ENCODE measurements at places on chromosomes 5 and 9.
A peak's percentile ranks its signal among the peaks of the same experiment; 100 is the strongest.

DNA sequence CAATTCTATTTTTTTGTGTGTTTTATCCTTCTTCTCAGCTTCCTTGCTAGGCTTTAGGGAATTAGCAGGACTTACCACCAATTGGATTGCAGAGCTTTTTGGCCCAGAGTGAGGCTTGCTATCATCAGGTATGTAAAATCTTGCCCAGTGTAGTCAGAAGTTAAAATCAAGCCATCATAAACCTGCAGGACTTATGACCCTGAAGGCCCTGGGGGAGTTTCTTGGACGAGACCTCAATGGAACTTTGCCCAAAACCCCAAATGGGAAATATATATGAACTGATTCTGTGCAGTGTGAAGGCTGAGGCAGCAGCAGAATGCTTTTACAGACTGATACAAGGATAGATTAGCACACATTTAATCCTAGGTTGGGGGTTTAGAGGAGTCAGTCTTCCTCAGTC, 287.0 kb downstream of the SH3GL2 start:
- DNase-seq, result no peak

GRCh38 chr5:56520986-56521730, 288.0 kb upstream of the ANKRD55 start:
- DNase-seq, result no peak

GRCh38 chr9:5950261-5950660, 59.6 kb downstream of the MLANA start:
- DNase-seq, result no peak

DNA sequence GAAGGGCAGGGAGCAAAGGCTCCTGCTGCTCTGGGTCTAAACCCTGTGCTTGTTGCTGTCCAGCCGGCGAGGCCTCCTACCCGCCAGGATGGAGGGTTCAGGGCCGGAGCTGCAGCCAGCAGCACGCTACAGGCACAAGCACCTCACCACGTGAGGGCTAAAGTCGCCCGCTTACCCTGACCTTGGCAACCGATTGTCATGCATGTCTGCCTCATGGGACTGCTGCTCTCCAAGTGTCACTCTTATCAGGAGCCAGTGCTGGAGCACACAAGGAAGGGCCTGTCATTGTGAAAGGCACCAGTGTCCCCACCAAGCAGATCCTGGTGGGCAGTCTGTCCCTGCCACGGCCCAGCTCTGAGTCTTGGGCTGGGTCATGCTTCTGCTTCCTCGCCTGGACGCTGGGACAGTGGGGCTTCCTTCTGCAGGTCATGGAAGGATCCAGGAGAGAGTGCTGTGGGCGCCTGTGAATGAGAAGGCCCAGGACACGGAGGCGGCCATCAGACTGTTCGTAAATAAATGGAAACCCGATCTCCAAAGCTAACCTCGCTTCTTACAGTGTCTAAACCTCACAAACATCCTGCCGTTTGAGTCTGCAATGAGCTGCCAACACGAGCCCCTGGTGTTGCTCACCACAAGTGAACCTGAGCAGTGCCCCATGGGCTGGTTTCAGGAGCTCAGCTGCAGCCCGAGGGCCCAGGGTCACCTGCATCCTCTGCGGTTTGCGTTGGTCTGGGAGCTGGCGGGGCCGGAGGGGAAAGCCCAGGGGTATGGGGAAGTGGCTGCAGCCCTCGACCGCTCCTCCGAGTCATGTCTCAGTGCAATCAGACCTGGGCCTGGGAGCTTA, 58.2 kb upstream of the RXRA start:
- no peak for DNase-seq

GRCh38 chr9:133727876-133728441, 10.2 kb downstream of the SARDH start:
- no peak for DNase-seq

- DNase-seq, result peak; percentile 27
Observed at GRCh38 chr5:78508186-78508765, 140.3 kb downstream of the LHFPL2 start.

- DNase-seq, result no peak
Observed at GRCh38 chr5:92514896-92515295, 1066.1 kb downstream of the NR2F1-AS1 start.

DNA sequence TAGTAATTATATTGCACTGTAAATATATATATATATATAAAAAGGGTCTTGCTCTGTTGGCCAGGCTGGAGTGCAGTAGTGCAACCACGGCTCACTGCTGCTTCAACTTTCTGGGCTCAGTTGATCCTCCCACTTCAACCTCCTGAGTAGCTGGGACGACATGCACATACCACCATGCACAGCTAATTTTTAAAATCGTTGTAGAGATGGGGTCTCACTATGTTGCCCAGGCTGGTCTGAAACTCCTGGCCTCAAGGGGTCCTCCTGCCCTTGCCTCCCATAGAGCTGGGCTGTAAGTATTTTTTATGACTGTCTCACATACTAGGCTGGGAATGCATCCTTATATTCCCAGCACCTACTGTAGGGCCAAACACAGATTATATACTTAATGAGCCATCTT, 11.9 kb downstream of the PSMD5 start:
- DNase-seq, result no peak

- no peak for DNase-seq
Observed at GRCh38 chr5:131246504-131246903, 17.3 kb upstream of the CDC42SE2 start.

- no peak for DNase-seq
Observed at GRCh38 chr5:16529306-16529705, 63.7 kb upstream of the ZNF622 start.

GRCh38 chr5:2453781-2454180, 297.7 kb downstream of the IRX2 start:
- no peak for DNase-seq

DNA sequence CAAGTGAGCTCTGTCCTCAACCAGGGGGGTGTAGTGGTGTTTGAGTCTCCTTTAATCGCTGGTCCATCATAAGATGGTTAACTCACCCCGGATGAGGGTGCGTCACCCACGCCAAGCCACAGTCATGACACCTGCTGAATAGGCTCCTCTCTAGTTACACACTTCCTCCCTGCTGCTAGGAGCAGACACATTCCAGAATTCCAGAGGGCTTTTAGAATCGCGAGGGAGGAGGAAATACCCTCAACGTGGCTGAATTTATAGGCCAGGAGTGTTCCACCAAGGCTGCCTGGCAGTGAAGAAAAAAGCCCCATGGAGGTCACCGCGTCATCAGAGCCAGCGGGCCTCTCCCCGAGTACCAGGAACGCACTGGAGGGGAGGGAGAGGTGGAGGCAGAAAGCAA, 5.1 kb downstream of the GLRX start:
- DNase-seq, result peak; percentile 88

DNA sequence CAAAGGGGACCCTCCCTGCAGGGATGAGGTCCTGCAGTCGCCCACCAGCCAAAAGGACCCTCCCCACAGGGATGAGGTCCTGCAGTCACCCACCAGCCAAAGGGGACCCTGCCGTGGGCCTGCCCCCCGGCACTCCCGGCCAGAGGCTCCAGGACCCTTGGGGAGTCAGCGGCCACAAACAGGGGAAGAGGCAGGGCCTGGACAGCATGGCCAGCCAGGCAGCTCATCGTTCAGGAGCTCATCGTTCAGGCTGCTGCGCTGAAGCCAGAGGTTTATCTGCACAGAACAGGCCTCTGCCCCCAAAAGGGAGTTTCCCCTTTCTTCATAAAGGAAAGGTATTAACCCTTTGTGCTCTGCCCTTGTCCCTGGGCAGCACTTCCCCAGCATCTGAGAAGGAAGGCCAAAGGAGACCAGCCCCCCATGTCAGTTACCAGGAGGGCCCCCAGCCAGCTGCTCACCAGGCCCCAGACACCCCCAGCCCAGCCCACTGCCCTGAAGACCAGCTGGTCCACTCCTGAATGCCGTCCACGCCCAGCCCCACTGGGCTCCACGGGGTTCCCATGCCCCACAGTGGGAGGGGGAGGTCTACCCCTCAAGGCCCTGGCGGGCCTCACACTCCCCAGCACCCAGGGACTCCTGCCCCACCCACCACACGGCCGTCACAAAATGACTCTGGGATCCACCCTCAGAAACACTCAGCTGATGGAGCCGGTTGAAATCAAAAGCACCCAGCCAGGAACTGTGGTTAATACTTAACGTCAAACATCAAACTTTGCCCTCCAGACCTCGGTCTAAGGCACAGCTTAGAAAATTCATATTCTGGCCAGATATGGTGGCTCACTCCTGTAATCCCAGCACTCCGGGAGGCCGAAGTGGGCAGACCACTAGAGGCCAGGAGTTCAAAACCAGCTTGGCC, 6.3 kb downstream of the SLC12A7 start:
- no peak for DNase-seq

GRCh38 chr5:139271201-139272027, 22.1 kb upstream of the MATR3 start:
- DNase-seq, result no peak

DNA sequence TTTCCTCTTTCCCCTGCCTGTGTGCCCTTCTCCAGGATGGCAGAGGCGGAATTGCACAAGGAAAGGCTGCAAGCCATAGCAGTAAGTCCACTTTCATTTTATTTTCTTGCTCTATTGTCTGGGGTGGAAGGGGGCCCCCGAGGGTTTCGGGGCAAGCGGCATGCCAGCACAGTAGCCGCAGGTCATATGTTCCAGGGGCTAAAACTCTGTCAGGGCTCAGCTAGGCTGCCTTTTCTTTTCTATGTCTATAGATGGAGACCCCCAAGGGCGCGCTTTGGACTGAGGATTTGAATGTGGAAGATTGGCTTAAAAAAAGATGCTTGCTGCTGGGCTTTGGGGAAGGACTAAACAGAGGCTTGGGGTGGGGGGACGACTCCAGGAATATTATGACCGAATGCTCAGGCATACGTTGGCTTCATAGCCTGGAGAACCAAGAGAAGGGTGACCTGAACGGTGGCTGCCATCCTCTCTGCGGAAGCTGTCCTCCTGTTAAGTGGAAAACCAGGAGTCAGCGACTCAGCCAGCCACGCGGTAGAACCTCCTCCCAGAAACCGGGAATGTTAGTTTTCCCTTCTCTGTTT, 545 bp downstream of the PALM2AKAP2 start:
- peak; percentile 14 for DNase-seq

- no peak for DNase-seq
Observed at GRCh38 chr9:91857291-91858212, 92.5 kb downstream of the ROR2 start.

- no peak for DNase-seq
Observed at GRCh38 chr5:118768607-118769175, 219.7 kb downstream of the DTWD2 start.

DNA sequence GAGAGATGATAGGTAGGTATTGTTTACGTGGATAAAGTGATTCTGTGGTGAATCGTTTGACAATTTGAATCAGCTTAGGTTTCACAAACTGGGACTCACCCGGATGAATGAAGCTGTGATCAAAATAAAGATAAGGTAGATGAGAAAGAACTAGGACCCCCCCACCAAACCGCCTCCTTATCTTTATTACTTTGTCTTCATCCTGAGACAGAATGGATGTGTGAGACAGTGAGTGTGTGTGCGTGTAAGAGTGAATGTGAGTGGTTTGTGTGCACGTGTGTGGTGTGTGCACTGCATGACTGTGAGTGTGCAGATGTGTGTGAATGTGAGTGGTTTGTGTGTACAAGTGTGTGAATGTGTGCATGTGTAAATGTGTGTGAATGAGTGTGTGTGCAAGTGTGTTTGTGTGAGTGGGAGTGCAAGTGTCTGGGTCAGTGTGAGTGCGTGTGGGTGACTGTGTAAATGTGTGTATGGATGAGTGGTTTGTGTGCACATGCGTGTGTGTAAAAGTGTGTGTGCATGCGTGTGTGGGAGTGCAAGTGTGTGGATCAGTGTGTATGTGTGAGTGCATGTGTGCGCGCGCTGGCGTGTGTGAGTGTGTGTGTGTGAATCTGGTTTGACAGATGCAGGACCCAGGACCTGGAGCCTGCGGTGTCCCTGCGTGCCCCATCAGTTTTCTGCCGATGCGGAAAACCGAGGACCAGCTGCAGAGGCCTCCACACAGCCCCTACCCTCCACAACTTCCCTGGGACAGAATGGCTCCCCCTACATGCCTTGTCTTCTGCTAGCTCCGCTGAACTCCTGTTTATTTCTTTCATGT, 11.4 kb upstream of the ENG start:
- DNase-seq, result no peak

DNA sequence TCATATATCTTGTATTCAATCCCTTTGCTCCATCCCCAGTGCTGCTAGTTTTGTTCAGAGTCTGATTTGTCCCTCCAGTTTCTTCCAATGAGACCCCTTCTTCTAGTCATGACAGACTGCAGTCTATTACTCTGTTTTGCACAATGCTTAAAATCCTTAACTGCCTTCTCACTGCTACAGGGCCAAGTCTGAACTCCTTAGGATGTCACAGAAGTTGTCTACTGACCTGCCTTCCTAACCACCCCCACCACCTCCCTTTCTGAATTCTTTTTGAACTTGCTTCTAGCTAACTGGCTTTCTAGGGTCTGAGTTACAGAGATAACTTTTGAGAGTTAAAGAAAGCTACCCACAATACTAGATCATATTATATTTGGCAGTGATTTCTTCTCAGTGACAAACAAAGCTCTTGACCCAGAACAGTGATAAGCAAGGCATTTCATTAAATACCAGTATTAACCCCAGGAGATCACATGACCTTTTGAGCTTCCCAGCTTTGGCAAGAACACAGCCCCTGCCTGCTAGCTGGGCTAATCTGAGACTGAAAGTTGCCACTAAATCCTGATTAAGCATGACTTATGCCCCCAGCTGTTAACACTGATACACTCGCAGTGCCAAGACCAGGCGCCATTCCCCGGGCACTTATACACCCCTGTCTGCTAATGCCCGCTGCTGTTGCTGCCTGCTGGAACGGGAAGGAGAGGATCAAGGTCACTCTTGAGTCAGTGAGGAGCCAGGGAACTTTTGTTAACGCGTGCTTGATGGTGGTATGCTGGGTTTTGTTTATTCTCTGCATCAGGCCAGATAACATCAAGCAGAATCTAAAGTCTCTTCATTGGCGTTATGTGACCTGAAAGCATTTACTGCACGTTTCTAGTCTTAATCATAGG, 36.4 kb upstream of the ADAMTSL1 start:
- no peak for DNase-seq

GRCh38 chr9:78288214-78288892, 8.6 kb upstream of the PSAT1 start:
- DNase-seq, result no peak

DNA sequence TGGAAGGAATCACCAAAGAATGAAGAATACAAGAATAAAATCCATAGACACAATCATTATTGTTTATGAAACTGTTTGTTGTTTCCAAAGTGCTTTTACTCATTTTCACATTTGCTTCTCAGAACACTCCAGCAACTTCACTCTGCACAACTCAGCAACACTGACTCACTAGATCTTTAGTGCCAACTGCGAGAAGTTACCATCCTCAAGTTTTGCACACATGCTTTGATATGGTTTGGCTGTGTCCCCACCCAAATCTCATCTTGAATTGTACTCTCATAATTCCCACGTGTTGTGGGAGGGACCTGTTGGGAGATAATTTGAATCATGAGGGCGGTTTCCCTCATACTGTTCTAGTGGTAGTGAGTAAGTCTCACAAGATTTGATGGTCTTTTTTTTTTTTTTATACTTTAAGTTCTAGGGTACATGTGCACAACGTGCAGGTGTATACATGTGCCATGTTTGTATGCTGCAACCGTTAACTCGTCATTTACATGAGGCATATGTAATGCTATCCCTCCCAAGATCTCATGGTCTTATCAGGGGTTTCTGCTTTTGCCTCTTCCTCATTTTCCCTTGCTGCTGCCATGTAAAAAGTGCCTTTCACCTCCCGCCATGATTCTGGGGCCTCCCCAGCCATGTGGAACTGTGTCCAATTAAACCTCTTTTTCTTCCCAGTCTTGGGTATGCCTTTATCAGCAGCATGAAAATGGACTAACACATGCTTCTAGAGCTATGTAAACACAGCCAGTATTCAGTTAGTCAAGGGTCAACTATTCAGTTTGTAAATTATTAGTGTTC, 36.9 kb downstream of the CLINT1 start:
- DNase-seq, result no peak

- no peak for DNase-seq
Observed at GRCh38 chr5:170408226-170408625, 19.1 kb upstream of the KCNMB1 start.

GRCh38 chr9:133046900-133047295, 14.9 kb upstream of the CEL start:
- no peak for DNase-seq

All from HTR-8/SVneo (cell line).